ENCODE measurements at places on chromosomes 6 and 20.

DNA sequence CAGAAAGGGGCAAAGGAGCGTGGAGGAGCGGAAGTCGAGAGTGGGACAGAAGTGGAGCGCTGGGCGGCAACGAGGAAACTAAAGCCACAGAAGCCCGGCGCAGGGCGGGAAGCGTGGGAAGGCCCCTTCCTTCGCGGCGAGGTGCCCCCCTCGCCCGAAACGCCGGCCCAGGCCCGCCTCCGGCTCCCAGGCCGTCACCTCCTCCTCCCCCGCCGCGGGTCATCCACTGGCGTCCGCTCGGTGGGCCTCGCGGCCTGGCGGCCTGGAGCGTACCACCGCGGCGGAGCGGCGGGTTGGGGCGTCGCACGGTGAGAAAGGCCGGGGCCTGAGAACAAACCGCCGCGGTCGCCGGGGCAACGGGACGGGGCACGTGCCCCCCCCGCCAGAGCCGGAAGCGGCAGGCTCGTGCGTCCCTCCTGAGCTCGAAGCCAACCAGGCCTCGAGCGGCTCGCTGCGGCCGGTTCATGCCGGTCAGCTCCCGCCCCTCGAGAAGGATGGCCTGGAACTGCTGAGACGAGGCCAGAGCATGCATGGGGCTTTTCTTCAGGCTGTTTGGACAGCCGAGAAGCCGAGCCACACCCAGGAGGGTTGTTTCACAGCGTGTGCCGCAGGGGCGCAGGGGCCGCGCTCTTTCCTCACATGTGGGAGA, at the start of gene TCP11:
Gene TCP11 (minus strand): TSS at position 333 of the 649 bp plus-strand sequence. CDS start 469 bp downstream, outside the sequence.
- DNase-seq, result no peak

DNA sequence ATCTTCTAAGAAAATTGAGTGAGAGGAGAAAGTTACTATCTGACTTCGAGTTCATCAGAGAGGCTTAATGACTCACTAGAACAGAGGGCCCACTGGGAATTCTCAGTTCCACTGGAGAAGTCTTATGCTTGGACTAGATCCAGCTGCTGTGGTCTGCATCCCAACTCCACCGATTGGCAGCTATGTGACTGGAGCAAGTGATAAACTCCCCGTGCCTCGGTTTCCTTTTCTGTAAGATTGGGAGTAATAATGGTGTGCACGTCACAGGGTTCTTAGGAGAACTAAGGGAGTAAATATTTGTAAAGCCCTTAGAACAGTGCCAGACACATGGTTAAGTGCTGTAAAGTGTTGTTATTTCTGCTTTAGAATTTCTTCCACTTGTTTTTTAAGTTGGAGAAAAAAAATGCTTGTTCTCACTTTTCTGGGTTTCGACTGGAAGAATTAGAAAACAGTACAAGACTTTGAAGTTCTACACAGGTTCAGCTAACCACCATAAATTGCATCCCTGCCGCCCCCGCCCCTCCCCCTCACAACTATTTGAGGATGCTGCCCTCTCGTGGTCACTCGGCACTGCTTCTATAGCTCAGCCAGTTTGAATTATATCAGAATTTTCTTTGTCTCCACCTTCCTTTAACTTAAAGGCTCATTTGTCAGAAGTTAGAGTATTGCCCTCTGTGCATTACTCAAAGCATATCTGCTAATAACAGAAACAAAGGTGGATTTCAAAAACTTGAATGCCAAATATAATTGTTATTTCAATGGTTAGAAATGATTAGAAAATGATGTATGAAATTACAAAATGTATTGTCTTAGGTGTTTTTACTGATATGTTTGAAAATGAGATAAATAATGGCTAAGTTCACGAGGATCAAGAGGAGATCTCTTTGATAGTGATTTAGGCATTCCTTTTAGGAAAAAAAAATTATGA, 95.0 kb upstream of the IFNGR1 start:
- DNase-seq, result peak; percentile 67

- no peak for DNase-seq
Observed at GRCh38 chr6:80449726-80450125, 343.3 kb downstream of the BCKDHB start.

- no peak for DNase-seq
Observed at GRCh38 chr6:153563001-153563400, 431.9 kb upstream of the RGS17 start.

- DNase-seq, result no peak
Observed at GRCh38 chr6:137226697-137227096, 7.5 kb upstream of the IFNGR1 start.

DNA sequence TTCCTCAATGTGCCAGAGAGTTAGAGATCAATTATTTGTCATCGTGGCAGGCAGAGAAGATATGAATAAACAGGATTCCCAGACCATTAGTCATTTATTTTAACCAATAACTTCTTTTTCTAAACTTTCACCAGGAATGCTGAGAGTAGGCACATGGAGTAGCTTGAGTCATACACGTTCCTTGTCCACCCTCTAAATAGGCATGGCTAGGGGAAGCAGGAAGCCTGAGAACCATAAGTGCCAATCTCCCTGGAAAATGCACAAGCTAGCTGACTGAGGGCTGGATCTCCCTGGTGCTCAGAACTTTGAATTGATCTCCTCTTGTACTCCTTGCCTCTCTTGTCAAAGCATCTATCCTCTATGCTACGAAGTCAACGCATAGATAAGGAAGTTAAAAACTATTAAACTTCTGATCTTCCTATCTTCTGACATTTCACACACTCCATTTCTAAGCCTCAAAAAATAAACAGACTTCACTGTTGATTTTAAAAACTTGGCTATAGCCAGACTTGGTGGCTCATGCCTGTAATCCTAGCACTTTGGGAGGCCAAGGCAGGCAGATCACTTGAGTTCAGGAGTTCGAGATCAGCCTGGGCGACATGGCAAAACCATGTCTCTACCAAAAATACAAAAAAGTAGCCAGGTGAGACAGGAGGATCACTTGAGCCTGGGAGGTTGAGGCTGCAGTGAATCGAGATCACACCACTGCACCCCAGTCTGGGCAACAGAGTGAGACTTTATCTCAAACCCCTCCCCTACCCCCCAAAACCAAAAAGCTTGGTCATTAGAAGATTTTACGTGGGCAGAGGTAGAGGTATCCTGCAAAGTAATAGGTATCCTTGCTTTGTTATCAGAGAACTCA, 11.8 kb downstream of the ADTRP start:
- DNase-seq, result peak; percentile 91

DNA sequence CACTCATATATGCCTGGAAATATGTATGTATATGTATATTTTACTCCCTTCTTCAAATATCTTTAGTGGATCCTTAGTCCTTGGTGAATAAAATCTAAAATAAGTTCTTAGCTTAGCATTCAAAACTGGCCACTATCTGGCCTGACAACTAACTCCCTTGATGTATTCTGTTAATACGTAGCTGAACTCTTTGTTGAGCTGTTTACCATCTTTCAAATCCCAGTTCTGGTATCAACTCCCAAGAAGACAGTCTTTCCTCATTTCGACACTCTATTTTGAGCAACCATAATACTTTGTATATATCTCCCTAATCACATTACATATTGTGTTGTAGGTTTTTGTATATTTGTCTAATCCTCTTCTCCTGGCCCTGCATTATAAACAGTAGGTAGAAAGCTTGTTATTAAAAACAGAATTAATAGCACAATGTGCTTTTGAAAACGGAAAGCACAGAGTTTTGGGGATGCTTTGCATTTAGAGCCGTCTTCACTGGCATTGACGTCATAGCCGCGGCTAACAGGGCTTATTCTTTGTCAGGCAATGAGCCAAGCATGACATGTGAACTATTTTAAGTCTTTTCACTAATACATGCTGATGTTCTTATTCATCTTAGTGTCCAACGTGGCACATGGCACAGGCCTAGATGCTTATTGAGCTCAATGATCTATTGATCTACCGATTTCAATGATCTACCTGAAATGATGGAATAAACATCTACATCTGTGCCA, 47.2 kb upstream of the CCN2 start:
- DNase-seq, result no peak

- DNase-seq, result no peak
Observed at GRCh38 chr6:124064317-124065113, 260.9 kb downstream of the NKAIN2 start.

DNA sequence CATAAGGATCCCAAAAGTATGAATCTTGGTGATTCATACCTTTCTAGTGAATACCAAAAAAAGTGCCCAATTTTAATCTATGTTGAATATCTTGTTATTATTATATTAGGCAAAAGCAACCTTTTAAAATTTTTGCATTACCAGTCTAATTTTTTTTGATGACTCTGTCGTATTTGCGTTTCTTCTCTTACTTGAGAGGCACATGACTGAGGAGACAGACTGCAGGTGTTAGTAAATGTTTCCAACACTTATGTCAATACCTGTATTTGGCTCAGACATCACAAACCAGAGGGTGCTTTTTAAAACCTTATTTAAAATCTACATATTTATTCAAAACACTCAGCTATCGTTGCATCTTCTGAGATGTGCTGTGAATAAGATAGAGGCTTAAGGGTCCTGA, 27.1 kb downstream of the ID4 start:
- no peak for DNase-seq

- no peak for DNase-seq
Observed at GRCh38 chr6:166989427-166990032, 9.7 kb upstream of the CEP43 start.

DNA sequence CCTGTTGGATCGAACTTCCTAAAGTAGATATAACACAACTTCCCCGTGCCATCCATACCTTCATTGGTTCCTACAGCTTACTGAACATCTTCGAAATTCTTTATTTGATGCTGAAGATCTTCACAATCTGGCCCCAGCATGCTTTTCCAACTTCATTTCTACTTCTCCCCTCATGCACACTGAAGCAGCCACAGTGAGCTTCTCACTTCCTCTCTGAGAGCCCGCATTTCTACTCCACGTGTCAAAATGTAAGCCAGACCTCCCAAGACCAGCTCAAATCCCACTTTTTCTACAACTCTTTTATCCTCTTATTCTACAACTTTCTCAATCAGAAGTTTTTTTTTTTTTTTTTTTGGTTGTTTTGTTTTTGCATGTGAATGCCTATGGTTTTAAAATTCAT, 254.7 kb downstream of the GMPR start:
- DNase-seq, result no peak

GRCh38 chr20:21518292-21518991, 4.6 kb upstream of the NKX2-2 start:
- no peak for DNase-seq

DNA sequence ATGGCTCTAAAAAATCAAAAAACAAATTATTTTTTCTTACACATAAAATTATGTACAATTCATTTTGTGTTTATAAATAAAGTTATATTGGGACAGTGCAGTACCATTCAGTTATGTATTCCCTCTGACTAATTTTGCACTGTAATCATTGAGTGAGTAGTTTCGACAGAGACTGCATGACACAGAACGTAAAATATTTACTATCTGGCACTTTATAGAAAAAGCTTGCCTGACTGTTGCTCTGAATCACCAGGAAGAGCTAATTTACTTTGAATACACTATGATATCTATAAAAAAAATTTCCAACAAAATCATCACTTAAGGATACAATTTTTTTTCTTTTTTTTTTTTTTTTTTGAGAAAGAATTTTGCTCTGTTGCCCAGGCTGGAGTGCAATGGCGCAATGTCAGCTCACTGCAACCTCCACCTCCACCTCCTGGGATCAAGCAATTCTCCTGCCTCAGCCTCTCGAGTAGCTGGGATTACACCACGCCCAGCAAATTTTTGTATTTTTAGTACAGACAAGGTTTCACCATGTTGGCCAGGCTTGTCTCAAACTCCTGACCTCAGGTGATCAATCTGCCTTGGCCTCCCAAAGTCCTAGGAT, 11.0 kb upstream of the KHDC1L start:
- no peak for DNase-seq

- DNase-seq, result no peak
Observed at GRCh38 chr20:63945031-63945658, 11.1 kb downstream of the UCKL1 start.

DNA sequence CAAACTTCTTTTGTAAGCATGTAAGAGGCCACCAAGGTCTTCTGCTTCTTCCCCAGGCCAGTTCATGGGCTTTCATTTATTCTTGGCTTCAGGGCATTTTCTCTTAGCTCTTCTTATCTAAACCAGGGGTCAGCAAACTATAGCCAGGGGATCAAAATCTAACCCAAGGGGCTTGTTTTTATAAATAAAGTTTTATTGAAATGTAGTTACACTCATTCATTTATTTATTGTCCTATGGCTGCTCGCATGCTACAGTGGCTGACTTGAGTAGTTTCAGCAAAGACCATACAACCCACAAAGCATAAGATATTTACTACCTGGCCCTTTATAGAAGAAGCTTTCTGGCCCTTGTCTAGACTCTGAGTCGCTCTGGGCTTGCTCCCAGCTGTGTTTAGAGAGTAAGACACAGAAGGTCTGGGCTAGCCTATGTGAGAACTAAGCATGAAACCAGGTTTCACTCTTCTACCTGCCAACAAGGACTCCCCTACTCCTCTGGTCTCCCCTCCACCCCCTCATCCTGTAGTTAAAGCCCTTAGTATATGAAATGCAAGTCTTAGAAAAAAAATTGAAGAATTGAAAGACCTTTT, 43.2 kb downstream of the KHDC1L start:
- no peak for DNase-seq

- DNase-seq, result peak; percentile 41
Observed at GRCh38 chr6:132511210-132511830, 1.6 kb downstream of the STX7 start.

DNA sequence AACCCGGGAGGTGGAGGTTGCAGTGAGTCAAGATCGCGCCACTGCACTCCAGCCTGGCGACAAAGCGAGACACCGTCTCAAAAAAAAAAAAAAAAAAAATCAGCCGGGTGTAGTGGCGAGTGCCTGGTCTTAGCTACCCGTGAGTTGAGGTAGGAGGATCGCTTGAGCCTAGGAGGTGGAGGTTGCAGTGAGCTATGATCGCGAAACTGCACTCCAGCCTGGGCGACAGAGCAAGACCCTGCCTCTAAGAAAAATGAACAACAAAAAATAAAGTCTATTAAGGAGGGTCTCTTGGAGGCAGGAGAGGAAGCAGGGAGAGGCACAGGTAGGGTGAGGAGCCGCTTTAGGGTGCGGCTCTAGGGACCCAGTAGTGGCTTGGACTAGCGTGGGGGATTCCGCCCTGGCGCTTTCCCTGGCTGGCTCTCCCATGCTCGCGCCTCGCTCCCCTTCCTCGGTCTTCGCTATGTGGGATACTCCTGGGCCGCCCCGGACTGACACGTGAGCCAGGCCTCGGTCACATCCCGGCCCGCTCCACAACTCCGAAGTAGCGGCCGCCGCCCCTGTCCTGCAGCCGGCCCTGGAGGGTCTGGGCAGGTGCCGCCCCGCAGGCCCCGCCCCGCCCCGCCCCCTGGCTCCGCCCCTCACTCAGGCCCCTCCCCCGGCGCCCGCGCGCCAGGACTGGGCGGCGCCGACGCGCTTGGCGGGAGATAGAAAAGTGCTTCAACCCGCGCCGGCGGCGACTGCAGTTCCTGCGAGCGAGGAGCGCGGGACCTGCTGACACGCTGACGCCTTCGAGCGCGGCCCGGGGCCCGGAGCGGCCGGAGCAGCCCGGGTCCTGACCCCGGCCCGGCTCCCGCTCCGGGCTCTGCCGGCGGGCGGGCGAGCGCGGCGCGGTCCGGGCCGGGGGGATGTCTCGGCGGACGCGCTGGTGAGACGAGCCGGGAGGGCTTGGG, at the start of gene MYBL2:
Gene MYBL2 (plus strand): TSS at position 739 of the 953 bp plus-strand sequence. CDS start 170 bp downstream, at position 909.
- peak; percentile 59 for DNase-seq

GRCh38 chr6:43951063-43951755, 176.0 kb downstream of the MRPL14 start:
- DNase-seq, result no peak
